ENCODE measurements at places on chromosomes 12 and 14.

- no peak for DNase-seq
These were observed 72.1 kb downstream of the PDE3A start for GRCh38 chr12:20440408-20440807.

DNA sequence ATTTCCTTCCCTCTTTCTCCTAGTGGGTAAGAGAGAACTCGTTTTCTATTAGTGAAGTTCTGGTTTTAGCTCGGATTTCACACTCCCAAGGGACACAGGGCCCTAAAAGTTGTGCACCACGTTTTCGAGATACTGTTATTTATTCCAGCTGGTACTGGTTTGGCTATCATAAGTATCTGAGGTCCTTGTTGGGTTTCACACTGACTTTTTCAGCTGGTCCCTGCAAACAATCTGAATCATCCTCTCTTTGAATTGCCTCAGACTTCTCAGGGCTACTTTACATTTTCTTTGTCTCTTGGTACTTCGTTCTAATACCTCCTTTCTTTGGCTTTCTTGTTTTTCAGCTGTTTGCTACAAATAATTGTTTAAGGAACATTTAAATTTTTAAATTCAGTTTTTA, 75.7 kb downstream of the SCN8A start:
- DNase-seq = no peak

GRCh38 chr14:24064856-24065255, 6.5 kb upstream of the CPNE6 start:
- DNase-seq = no peak

DNA sequence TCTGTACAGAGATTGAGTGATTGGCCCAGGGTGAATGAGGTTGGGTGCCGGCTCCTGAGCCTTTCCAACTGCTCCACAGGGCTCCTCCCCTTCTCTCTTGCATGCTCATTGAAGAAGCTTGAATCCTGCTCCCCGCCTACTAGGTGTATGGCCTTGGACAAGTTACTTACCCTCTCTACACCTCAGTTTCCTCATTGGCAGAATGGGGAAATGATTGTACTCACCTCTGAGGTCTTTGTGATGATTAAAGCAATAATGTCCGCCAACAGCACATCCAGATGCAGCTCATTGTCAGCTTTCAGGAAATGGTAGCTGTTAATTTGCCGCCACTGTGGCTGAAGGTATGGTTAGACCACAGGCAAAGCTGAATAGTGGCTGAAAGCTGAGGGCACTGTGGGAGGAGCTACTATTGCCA, 174.1 kb downstream of the CRADD start:
- no peak for DNase-seq

DNA sequence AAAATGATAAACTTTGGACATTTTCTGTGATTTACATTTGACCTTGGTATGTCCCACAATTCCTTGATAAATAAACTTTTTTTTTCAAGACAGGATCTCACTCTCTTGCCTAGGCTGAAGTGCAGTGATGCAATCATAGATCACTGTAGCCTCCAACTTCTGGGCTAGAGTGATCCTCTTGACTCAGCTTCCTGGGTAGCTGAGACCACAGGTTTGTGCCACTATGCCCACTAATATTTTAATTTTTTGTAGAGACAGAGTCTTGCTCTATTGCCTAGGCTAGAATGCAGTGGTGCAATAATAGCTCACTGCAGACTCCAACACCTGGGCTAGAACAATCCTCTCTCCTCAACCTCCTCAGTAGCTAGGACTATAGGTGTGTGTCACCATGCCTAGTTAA, 79.1 kb upstream of the PTGDR start:
- no peak for DNase-seq

DNA sequence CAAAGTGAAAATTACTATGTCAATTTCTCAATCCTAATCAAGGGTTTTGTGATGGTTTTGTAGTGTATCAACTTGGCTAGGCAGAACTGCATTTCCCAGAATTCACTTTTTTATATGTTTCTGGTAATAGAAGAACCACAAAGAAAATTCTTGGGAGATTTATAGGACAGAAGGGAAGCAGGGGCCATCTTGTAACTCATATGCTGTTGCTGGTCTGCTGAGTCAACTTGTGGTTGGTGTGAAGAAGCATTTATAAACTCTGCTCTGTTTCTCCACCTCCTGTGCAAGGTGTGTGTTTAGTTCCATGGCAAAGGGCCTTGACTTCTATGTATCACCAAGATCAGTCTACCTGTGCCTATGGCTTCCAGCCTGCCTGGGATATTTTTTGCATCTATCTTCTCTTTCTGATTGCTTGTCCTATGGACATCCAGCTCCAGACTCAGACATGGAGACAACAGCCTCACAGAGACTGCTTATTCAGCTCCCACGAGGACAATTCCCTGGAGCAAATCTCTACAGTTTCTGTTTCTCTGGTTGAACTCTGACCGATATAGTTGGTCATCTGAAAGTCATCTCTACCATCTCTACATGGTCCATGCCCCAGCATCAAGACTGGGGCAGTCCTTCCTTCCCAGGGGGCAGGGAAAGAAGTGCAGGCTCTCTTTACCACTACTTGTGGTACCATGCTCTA, 364.3 kb upstream of the DDHD1 start:
- DNase-seq = no peak

DNA sequence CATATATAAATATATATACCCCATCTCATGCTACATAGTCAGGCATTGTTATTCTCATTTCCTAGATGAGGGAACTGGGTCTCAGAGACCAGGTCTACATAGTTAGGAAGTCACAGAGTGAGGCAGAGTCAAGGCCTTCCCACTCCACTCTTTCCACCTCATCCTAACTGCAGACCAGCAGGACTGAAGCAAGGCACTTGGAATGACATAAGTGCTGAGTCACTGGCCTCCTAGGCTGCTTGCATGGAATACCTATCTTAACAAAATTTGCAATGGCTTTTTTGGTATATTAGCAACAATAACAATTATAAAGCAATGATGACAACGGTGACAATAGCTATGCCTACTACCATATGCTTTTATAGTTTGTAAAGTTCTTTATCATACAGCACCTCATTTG, 5.4 kb upstream of the ANO4 start:
- no peak for DNase-seq

GRCh38 chr12:92078167-92079053, 67.2 kb downstream of the BTG1 start:
- DNase-seq = no peak

DNA sequence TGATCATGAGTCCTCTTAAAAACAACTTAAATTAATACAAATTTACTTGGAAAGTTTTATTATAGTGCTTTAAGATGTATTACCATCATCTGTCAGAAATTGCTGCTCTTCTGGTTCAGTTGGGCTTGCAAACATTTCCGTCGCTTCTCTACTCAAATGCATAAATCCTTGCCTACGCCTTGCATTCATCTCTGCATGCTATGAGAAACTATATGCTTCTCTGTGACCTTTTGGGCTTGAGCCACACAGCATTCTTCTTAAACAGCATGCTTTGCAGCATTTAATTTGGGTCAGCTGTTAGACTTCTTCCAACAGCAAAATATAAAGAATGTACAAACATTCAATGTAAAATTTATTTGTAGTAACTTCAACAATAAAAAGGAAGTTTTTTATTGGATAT, 305.7 kb upstream of the FLRT2 start:
- no peak for DNase-seq

DNA sequence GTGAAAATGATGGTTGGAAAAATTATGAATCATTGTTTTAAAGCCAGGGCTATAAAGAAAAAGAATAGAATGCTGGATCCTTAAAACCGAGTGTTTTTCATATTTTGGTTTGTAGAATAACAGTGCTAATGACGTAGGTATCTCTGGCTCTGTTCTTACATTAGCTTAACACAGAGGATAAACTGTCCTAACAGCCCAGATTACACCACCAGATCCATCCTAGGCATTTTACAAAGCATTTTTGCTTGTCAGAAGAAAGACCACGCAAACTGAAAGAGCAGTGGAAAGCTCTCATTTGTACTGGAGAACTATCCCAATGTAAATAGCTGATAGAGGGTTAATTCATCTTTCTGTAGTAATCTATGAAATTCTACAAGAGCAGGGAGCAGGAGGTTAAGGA, 13.6 kb downstream of the IFT81 start:
- DNase-seq = no peak

GRCh38 chr12:5388581-5389535, 43.0 kb upstream of the NTF3 start:
- DNase-seq = no peak

- DNase-seq = no peak
These were observed 103.0 kb downstream of the FSCB start for GRCh38 chr14:44404036-44404435.

GRCh38 chr12:76998908-76999556, 66.3 kb downstream of the E2F7 start:
- DNase-seq = no peak

GRCh38 chr14:94971750-94972149, 185.6 kb downstream of the DICER1 start:
- no peak for DNase-seq

DNA sequence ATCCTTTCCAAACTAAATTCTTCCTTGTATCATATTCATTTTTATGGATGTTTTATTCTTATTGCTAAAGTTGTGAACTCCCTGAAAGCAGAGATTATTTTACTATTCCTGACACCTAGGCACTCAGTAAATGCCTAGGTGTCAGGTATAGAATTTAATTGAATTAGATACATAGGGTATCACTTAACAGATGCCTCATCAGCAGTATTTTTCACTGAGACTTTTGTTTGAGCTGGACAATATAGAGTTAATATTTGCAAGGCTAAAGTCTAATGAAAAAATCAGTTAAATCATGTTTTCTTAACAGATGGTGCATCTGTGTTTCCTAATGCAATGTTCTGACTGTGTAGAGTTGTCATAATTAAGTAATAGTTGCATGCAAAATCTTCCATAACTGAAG, 182.7 kb downstream of the DERA start:
- DNase-seq = no peak

- no peak for DNase-seq
These were observed 29.1 kb downstream of the OSBPL8 start for GRCh38 chr12:76530516-76530915.

DNA sequence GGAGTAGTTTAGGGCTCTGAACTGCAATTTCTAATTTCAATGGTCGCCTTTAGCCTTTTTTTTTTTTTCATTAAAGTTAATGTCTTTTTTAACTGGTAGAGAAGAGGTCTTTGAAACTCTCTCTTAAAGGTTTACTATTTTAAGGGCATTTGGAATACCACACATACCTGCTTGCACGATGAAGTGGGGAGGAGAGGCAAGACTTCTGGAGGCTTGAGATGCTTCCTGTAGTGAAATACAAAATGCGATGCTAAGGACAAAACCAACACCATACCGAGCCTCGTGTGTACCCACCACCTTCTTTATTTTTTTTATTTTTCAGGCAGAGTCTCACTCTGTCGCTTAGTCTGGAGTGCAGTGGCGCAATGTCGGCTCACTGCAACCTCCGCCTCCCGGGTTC, 57.4 kb downstream of the GLT1D1 start:
- DNase-seq = no peak

DNA sequence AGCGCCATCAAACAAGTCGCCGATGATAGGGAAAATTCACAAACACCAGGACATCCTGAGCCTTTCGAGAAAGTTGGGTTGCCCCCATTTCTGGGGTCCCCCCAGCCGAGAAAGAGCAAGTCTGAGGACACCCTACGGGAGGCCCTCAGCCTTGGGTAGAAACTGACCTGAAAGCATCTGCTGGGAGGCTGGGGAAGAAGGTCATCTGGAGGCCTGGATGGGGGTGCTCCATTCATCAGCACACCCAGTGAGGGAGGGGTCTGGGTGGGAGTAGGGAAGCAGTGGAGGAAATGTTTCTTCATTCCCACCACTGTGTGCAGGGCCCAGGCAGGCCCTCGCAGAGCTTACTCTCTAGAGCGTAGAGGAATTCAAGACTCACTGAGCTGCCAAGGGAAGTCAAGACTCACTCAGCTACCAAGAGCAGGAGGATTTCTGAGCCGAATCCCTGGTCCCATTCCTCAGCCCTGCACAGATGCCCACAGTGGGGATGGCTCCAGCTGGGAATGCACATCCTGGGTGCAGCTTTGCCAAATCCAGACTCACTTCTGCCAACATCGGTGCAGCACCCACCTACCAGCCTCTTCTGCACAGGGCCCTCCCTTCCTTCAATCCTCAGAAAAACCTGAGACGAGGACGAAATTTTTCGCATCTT, 38.1 kb downstream of the DIO3 start:
- no peak for DNase-seq

DNA sequence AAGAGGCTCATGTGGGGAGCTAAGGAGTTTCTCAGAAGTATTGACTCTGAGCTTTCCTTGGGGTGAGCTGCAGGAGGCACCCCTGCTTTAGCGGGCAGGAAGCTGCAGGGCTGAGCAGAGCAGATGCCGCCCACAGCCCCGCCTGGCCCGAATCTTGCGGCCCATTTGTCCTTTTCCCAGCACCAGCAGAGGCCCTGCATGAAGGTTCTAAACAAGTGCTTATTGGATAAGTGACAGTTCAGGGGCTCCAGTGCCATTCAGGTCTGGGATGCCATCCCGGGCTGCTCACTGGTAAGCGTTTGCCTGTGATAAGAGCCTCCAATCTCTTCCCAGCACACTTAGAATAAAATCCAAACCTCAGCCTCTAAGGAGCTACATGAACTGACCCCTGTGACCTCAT, 11.4 kb downstream of the RILPL1 start:
- no peak for DNase-seq

GRCh38 chr14:69424149-69424923, 25.8 kb downstream of the SLC39A9 start:
- no peak for DNase-seq

DNA sequence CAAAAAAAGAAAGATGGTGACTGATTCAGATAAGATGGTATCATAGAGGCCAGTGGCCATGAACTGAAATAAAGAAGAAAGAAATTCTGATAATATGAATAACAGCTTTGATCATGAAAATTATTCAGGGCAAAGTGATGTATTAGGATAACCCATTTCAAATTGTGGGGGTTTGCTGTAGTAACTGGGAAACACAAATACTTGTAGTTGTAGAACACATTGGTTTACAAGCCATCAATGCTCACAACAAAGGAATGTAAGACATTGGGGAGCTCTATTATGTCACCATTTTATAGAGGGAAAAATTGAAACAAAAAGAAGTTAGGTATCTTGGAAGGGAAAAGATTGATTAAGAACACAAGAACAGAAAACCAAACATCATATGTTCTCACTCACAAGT, 140.4 kb upstream of the FRMD6 start:
- DNase-seq = no peak

- DNase-seq = no peak
These were observed 1.7 kb upstream of the SUOX start for GRCh38 chr12:55995366-55995765.

DNA sequence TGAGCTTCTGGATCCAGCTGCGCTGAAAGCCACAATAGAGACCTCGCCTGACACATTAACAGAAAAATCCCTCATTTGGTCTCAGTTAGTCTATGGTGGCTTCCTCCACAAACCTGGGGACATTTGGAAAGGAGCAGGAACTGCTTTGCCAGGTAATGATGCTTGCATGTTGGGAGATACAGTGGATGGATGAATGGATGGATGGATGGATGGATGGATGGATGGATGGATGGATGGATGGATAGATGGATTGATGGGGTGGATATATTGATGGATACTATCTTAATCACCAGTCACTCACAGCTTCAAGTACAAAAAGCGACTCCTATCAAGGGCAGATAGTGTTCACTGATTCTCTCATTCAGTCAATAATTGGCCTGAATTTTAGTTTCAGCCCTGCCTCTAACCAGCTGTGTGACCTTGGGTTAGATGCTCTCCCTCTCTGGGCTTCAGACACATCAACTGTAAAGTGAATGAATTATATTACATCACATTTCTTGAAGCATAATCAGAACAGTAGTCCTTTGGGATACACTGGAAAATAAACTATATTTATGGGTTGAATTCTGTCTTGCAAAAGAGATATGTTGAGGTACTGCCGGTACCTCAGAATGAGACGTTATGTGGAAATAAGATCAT, 29.3 kb downstream of the MAP1LC3B2 start:
- no peak for DNase-seq

GRCh38 chr12:16349131-16349460, 1.7 kb downstream of the MGST1 start:
- DNase-seq = no peak

Measured in stimulated activated CD4-positive, alpha-beta T cell treated with anti-CD3 and anti-CD28 coated beads, Interleukin-1b, Interleukin-23, amount 100 ng/mL, for 4 hours (primary cell).